Osteoblast (primary cell): ENCODE measurements at places on chromosomes 7 and 10. TPM values are rescaled to one million over a fixed set of nuclear protein-coding genes. Genes with fewer than 3 reads are reported as not detected.

GRCh38 chr10:117198088-117198487, 799 bp downstream of the KCNK18 start:
- DNase-seq, result no peak

The NANOS1 gene
- total RNA-seq, result 1.1 and 1.2 TPM in 2 replicates

The FKBP9 gene
- 420 and 445 TPM in 2 replicates for total RNA-seq

The HOXA7 gene
- total RNA-seq, result 3.6 and 4.4 TPM in 2 replicates

DNA sequence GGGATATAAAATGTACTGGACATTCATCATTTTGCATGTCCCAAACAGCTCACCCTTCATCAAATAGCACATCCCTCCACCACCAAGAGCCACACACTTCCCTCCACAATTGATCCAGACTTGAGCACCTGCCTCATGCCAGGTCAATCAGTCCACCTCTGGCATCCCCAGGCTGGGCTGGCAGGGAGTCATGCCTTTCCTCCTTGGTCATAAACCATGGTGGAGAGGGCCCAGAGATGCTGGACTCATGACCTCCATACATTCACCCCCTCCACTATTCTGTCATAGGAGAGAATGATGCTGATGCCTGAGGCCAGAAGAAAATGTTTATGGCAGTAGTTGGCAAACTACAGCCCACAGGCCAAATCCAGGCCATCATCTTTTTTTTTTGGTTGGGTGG, 16.1 kb upstream of the GDF10 start:
- no peak for DNase-seq

- DNase-seq, result peak; percentile 56
These were observed 22.0 kb upstream of the ANKRD2 start for GRCh38 chr10:97550336-97551149.

- no peak for DNase-seq
These were observed 14.9 kb upstream of the SP4 start for GRCh38 chr7:21412957-21413356.
